ENCODE measurements at places on chromosomes 5 and 9.
A peak's percentile ranks its signal among the peaks of the same experiment; 100 is the strongest.

DNA sequence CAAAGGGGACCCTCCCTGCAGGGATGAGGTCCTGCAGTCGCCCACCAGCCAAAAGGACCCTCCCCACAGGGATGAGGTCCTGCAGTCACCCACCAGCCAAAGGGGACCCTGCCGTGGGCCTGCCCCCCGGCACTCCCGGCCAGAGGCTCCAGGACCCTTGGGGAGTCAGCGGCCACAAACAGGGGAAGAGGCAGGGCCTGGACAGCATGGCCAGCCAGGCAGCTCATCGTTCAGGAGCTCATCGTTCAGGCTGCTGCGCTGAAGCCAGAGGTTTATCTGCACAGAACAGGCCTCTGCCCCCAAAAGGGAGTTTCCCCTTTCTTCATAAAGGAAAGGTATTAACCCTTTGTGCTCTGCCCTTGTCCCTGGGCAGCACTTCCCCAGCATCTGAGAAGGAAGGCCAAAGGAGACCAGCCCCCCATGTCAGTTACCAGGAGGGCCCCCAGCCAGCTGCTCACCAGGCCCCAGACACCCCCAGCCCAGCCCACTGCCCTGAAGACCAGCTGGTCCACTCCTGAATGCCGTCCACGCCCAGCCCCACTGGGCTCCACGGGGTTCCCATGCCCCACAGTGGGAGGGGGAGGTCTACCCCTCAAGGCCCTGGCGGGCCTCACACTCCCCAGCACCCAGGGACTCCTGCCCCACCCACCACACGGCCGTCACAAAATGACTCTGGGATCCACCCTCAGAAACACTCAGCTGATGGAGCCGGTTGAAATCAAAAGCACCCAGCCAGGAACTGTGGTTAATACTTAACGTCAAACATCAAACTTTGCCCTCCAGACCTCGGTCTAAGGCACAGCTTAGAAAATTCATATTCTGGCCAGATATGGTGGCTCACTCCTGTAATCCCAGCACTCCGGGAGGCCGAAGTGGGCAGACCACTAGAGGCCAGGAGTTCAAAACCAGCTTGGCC is 6.3 kb downstream of the SLC12A7 start:
- DNase-seq, result no peak

DNA sequence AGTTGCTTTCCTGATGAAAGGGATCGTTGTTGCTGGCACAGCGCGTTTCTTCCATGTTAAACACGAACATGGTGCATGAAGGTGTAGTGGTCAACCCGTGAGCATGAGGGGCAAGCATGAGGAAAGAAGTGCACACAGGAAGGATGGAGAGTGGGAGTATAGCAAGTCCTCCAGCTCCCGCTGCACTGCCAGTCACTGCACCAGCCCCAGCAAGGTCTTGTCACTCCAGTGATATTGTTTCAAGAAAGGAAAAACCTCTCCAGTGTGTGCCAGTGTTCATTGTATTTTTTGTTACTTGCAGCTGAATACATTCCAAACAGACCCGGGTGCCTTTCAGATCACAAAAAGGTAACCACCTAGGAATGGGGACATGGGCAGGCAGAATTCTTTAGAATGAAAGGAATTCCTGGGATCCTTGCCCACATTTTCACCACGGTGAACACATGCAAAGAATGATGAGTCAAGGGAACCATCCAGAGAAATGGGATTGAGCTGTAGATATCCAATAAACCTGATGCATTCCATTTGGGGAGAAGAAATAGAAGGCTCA is 186.3 kb downstream of the AOPEP start:
- no peak for DNase-seq

DNA sequence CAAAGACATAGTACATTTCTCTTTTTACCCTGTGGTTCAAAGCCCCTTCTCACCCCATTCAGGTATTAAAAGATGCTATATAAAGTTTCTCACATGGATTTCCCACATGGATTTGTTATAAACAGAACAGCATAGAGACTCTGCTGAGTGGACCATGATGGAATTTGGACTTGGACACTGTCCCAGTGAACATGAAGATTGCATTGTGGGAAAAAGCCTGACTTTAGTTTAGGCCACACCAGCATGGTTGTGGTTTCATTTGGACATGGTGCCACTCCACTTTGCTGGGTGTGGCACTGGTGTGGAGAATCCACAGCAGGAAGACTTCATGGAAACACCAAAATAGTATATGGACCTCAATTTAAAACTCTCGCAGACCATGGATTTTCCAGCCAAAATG is 124.6 kb downstream of the ARHGAP26 start:
- no peak for DNase-seq

DNA sequence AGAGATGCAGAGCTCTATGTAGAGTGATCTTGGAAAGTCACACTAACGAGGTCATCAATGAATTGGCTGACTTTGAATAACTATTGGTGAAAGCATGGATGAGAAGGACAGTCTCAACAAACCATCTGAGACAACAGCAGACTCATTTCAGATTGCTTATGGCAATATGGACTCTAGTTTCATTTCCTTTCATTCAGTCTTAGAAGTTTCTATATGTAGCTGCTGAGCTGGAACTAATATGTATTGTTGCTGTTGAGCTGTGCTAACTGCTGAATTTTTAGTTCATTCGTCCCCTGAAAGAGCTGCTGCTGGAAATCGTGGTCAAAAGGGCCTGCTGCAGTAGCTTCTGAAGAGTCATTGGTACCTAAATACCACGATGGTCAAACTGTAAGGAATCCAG is 31.3 kb downstream of the TNFSF15 start:
- no peak for DNase-seq

DNA sequence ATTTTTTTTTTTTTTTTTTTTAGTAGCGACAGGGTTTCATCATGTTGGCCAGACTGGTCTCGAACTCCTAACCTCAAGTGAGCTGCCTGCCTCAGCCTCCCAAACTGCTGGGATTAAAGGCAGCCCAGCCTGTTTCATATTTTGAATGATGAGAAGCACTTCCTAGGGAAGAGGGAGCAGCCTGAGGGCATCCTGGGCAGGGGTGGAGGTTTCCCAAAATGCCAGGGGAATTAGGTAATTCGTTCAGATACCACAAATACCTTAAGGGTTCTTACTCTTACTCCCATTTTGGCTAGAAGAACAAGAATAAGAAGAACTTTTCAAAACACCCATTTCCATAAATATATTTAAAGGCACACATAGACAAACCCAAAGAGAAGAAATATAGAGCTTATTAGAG is 29.5 kb upstream of the RAPGEF1 start:
- no peak for DNase-seq

DNA sequence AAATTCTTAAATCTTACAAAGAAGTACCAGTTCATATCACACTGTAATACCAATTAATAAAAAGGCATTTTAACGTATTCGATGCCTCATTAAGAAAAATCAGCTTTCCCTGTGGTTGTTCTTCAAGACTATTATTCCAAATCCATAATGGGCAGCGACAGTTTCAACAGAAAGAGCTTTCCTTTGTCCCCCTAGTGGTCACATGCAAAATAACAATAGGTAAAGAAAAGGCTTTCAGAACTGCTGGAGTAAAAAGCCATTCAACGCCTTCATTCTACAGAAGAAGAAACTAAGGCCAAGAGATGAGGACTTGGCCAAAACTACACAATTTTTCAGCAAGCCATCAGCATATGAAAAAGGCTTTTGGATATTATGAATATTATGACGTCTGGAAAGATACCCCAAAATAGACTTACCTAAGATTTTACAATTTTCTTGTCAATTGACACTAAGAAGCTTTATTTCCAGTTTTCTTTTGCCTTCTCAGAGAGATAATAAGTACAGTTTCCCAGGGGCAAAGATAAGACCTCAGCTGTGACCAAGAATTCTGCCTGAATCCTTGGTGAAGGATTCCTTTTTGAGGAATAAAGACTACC is 6.7 kb upstream of the CDH6 start:
- DNase-seq, result peak; percentile 28

DNA sequence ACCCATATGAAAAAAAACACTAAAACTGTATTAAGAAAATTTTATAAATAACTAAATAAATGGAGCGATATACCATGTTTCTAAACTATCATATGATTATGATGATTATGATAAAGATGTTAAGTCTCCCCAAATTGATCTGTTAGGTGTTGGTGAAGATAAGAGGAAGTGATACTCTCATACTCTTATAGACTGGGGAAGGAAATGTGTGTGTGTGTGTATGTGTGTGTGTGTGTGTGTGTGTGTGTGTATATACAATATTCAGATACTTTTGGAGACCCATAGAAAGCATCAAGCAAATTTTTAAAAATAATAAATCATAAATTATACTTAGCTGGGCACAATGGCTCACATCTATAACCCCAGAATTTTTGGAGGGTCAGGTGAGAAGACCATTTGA is 62.9 kb downstream of the TMEM232 start:
- DNase-seq, result peak; percentile 56
